Gastrocnemius medialis (tissue), 4 donors: ENCODE measurements at places on chromosomes 7 and 10. TPM values are rescaled to one million over a fixed set of nuclear protein-coding genes. Genes with fewer than 3 reads are reported as not detected.

Gene ELAPOR2
- 10.5 TPM for total RNA-seq

Gene TAS2R5
- total RNA-seq = 0.98 TPM

Gene GPR26
- not detected for total RNA-seq

Gene ADAP1
- 5.0 TPM for total RNA-seq

Gene CHCHD3
- 110 TPM for total RNA-seq

Gene AFAP1L2
- 1.3 TPM for total RNA-seq

Gene HTRA1
- 14.2 TPM for total RNA-seq

Gene SAP25
- total RNA-seq = not detected

Gene MYH16
- total RNA-seq = not detected

Gene FFAR4
- not detected for total RNA-seq

Gene WIPF3
- total RNA-seq = 4.2 TPM

Gene VPS37D
- total RNA-seq = 0.68 TPM

Gene CXCL12
- 22.0 TPM for total RNA-seq

Gene BNIP3
- 337 TPM for total RNA-seq
